ENCODE measurements at places on chromosomes 16 and 17. TPM values are rescaled to one million over a fixed set of nuclear protein-coding genes. Genes with fewer than 3 reads are reported as not detected.
A peak's percentile ranks its signal among the peaks of the same experiment; 100 is the strongest.

- no peak for DNase-seq
Measured at GRCh38 chr16:66374176-66374575, 7.7 kb downstream of the CDH5 start.

DNA sequence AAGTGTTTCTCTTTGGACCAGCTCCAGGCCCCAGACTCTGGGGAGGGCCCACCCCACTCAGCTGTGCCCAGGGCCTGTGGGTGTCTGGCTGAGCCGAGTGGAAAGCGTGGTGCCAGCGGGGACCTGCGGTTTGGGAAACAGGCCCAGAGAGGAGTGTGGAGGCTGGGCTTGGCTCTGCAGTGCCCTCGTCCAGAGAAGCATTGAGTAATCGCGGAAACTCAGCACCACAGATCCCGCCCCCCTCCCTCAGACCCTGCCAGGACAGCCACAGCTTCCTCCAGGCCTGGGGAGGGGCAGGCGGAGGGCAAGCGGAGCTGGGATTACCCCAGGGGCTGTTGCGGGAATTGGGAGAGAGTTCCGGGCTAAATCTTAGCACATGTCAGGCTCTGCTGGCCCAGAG is 14.6 kb upstream of the PITPNA start:
- peak; percentile 41 for DNase-seq

GRCh38 chr16:83952587-83952939 is 477 bp upstream of the OSGIN1 start:
- no peak for DNase-seq

- no peak for DNase-seq
Measured at GRCh38 chr17:39752241-39752881, 14.6 kb downstream of the GRB7 start.

DNA sequence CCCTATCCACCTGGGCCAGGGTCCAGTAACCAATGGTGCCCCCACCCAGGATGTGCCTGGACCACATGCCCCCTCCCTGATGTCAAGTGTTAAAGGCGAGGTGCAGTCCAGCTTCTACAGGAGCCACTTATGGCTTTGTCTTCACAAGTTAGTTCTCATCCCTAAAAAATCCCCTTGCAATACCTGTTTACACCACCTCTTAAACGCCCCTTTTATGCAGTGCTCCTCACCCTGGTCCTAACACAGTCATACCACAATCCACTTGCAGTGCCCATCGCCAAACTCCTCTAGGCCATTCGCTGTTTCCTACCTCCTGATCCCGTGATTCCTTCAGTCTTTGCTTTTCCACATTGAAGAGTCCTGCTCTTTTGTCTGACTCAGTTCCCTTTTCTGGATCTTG is 7.1 kb downstream of the GLYR1 start:
- no peak for DNase-seq

DNA sequence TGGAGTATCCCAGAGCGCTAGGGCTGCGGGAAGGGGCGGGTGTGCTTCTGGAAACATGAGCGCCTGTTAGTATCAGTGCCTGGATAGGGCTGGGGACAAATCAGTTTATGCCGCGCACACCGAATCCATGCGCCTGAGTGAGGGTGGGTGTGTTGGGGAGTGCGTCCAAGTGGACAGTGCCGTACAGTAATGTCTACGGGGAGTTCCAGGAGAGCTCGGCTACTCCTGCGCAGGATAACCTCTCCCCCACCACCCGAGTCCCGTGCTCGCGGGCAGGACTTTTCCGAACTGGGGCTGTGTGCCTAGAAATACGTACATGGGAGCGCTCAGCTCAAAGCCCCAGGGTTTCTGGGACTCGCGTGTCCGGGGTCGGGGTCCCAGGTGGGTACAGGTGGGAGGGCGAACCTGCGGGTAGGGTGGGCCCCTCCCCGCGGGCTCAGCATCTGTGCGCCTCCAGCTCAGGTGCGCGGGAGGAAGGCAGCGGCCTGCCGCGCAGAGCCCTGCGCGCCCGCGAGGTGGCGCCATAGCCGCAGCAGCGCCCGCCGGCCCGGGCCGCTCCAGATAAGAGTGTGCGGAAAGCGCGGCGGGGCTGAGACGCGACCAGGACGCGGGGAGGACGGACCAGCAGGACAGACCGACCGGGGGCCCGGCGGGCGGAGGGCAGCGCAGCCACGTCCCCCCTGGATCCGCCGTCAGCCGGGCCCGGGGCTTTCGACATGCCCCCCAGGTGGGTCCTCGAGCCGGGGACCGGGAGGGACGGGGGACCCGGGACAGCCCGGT is at the start of gene HIC1:
Gene HIC1 (plus strand): TSS at position 592 of the 780 bp plus-strand sequence. CDS start 1,588 bp downstream, outside the sequence.
- DNase-seq: peak; percentile 78

DNA sequence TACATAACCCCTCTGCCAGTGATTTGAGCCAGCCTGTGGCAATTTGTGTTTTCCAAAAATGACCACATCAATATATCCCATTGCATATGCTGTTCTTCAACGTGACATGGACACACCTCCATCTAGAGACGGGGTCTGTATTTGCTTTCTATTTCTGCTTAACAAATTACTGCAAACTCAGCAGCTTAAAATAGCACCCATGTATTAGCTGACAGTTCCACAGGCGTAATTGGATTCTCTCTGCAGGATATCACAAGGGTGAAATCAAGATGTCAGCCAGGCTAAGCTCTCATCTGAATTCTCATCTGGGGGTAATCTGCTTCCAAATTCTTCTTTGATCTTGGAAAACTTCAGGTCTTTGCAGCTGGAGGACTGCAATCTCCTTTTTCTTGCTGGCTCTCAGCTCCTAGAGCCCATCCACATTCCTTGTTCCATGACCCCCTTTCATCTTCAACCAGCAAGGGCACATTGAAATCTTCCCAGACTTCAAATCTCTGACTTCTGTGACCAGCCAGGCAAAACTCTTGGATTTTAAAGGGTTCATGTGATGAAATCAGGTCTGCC is 8.2 kb downstream of the KRT9 start:
- no peak for DNase-seq

DNA sequence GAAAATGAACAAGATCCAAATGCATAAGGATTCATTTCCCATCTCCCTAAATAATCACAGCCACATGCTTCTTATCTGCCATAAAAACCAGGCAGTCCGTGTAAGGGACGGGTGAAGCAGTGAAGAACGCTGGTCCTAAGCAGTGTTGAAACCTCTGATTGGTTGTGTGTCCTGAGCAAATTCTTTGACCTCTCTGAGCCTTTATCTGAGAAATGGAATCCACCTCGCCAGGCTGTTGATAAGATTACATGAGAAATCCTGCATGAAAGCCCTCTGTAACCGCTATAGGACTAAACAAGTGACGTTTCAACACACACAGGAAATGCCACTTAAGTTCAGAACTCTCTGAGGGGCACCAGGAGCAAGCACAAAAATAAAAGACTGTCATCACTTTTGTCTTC is 26.8 kb downstream of the GAS7 start:
- no peak for DNase-seq

DNA sequence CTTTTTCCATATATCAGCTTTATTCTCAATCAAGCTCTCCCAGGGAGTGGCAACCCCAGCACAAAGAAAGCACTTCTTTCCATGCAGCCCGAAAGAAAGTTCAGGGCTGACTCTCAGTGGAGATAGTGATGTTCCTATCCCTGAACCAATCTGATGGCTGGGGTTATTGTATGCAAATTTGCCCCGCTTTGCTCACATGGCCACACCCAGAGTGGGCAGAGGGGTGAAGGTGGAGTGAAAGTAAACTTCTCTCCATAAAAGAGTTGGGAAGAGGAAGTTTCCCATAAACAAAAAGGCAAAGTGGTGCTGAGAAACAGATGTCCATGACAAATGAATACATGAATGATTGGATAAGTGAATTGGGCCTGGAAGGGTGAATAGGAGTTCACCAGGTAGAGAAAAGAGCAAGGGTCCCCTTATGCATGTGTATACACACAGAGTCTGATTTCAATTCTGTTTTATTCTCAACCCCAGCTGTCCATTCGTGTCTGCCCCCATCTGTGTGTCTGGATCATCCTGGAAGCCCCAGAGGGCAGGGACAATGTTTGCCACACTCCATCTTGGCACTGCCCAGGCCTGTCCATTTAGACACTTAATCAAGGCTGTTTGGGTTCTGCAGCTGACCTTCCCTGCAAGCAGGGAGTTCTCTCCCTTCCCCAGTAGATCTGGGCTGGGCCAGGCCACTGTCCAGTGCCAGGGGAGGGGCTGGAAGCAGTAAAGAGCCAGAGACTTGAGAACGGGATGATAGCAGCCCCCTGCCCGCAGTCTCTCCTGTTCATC is 14.1 kb upstream of the NGFR start:
- DNase-seq: no peak

GRCh38 chr16:23368469-23368868 is 66.4 kb downstream of the SCNN1B start:
- no peak for DNase-seq

- DNase-seq: no peak
Measured at GRCh38 chr17:73316919-73317505, 5.2 kb upstream of the CDC42EP4 start.

DNA sequence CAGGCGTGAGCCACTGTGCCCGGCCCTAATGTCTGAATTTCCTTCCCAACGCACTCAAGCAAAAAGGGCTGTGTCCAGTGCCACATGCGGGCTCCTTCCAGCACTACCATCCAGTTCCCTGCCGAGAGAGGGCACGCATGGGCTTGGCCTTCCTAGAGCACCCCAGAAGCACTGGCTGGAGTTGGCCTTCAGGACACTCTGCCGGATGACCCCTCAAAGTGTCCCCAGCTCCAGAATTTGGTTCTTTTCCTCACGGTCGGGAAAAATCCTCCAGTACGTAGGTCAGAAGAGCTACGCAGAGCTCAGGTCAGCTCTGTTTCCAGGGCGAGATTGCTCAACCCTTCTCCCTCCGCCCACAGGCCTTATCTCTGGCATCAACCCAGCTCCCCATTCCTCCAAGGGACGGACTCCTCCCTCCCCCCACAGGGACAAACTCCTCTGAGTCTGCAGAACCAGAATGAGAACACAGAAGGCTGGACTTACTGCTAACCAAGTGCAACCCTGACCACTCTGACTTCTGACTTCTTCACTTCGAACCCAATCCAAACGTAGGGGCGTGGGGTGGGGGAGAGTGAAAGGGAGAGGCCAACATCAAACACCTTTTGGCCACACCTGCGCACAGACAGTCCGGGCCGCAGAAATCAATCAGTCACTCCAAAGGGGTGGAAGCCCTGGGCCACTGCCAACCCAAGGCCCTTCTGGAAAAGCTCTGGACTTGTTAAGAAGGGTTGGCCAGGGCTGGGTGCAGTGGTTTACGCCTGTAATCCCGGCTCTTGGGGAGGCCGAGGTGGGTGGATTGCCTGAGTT is 3.6 kb downstream of the CDC42EP4 start:
- peak; percentile 41 for DNase-seq

GRCh38 chr16:22955461-22956070 is 141.6 kb downstream of the HS3ST2 start:
- no peak for DNase-seq

DNA sequence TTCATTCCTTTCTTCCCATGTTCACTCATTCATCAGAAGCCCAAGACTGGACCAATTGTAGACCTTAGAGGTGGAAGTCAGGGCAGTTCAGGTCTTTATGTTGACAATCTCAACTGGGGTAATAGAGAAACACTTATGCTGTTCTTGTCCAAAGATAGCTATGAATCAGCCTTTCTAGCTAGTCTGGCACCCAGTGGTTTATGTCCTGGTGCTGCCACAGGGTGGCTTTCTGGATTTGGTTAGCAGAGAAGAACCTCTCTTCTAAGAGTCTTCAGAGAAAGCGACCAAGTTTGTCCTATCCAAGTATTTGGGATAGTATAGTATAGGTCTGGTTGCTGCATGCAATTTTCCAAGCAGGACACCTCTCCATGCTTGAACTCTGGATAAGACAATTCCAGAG is 83.3 kb downstream of the NOG start:
- DNase-seq: no peak

DNA sequence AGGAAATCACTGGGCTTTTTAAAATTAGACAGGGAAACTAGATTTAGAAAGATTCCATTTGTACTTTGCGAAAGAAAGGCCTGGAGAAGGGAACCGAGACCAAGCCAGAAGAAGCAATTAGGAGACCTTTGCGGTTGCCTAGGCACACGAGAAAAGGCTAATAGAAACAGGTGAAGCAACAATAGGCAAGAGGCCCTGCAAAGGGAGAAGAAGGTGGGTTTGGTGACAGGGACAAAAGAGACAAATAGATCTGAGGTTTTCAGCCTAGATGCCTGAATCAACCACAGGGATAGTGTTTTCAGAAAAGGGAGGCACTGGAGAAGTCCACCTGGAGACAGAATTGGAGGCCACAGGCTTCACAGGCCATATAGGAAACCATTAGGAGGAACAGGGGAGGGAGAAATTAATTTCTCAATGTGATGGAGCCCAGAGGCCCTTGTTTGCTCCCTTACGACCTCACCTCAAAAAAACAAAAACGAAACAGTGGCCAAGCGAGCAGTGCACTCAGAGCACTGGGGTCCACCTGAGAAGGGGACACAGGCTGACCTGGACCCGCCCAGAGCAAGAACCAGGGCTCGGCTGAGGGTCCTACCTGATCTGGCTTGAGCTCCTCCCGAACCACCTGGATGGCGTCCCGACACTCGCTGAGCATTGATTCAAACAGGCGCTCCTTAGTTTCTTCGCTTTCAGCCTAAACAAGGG is 22.3 kb downstream of the SRP68 start:
- DNase-seq: no peak

GRCh38 chr17:9421525-9421924 is 154.1 kb downstream of the STX8 start:
- no peak for DNase-seq

- DNase-seq: peak; percentile 28
Measured at GRCh38 chr17:50601823-50602375, 32.8 kb upstream of the ABCC3 start.

The MYH8 gene
- total RNA-seq: 0.27 TPM

The CACNG3 gene
- 2.6 TPM for total RNA-seq

The CCDC200 gene
- total RNA-seq: not detected

The PRSS21 gene
- total RNA-seq: not detected

The TBC1D3 gene
- total RNA-seq: not detected

The TRAPPC2L gene
- total RNA-seq: 26.9 TPM

The PIMREG gene
- total RNA-seq: 13.5 TPM

The GAS7 gene
- total RNA-seq: 24.2 TPM

The CYBC1 gene
- total RNA-seq: 32.2 TPM

The AGRP gene
- not detected for total RNA-seq

The SMCR8 gene
- total RNA-seq: 11.5 TPM

Data from cerebellum (tissue), 4 donors.